Transverse colon (tissue), 4 donors: ENCODE measurements at places on chromosomes 3 and 15. TPM values are rescaled to one million over a fixed set of nuclear protein-coding genes. Genes with fewer than 3 reads are reported as not detected.

Gene NOX5
- total RNA-seq: not detected

Gene OSTN
- 0.16 TPM for total RNA-seq

Gene ACVR2B
- 5.9 TPM for total RNA-seq

Gene PLCH1
- total RNA-seq: 8.2 TPM

Gene FGF7
- 17.6 TPM for total RNA-seq

DNA sequence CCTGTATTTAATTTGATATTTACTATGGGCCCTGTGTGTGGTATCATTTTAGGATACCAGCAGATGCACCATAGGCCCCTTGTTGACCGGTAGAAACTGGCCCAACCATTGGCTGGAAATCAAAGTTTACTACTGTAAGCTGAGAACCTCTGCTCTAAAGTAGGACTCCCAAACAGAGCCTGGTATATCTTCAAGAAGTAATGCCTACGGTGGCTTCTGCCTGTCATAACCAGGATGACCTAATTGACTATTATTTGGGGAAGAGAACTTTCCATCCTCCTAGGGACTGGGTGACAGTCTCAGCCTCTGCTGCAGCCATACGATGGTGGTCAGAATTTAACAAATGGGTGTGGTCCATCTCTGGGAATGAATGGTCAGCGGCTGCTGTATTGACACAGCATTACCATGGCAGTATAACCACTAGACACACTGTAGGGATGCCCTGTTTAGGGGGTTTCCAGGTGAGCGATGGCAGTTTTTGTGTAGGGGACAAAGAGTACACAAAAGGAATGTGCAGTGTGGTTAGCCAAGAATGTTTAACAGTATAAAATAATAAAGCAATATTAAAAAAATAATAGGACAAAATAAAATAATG, 37.3 kb downstream of the RARB start:
- no peak for DNase-seq

- DNase-seq: no peak
These were observed 379.1 kb downstream of the CADM2 start for GRCh38 chr3:85337895-85338294.

DNA sequence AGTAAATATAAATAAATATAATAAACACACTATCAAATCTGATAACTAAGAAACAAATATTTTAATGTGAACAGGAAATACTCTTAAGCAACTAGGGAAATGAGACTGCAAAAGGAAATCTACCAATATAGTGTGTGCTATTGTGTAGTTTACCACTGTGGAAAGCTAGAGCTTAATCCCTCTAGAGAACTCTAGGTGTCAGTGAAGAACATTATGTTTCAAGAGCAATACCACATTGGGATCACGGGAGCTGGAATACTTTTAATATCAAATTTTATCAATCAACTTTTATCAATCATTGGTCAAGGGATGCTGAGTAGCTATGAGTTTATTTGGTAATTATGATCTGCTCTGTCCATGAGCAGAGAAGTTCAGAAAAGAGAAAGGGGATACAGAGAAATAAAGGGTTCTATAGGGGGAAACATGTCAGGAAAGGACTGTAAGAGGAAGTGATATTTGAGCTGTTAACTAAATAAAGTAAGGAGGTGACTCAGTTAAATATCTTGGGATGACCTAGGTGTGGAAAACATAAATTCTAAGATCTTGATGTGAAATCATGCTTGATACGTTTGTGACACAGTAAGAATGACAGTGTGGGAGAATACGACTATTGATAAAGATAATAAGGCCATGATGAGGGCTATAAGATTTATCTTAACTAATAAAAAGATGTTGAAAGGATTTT, 762.2 kb upstream of the ALCAM start:
- DNase-seq: no peak
